Fibroblast of mammary gland (primary cell): ENCODE measurements at places on chromosomes 2 and 18.
A peak's percentile ranks its signal among the peaks of the same experiment; 100 is the strongest.

GRCh38 chr2:39658371-39658770 is 7.3 kb upstream of the TMEM178A start:
- DNase-seq = no peak

- DNase-seq = peak; percentile 62
These were observed 1.7 kb upstream of the ZNF532 start for GRCh38 chr18:58862851-58863538.

- DNase-seq = no peak
These were observed 3.1 kb downstream of the CXCR2 start for GRCh38 chr2:218128781-218129457.

GRCh38 chr2:715854-716560 is 38.8 kb upstream of the TMEM18 start:
- DNase-seq = peak; percentile 19

DNA sequence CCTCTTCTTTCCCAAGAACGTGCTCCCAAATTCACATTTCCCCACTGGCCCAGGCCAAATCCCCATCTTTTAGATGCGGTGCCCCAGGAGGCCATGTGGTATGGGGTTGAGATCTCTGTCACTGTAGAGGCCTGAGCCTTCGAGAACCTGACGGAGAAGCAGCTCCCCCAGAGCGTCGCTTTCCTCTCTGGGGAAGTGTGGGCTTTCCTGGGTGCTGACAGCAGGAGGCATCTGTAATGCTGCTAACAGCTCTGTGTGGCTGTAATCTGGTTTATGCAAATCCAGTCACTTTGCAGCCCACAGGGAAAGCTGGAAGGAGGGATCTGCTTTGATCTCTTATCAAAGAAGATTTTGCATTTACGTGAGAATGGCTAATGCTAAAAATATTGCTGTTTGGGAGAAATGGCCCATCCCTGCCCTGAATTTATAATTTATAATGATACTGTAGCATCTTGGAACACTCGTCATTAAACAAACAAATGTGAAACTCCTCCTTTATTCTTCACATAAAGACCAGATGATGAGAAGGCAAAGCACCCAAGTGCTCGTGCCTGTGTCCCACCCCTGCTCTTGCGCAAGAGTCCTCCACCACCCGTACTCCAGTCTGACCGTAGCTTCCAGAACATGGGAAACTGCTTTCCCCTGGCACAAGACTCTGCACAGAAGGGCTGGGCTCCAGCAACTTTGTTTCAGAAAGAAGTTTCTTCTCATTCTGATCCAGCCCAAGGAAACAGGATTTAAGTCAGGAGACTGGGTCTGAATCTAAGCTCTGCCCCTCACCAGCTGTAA is 109.9 kb upstream of the EPC2 start:
- peak; percentile 53 for DNase-seq

- DNase-seq = peak; percentile 63
These were observed 78.9 kb downstream of the EHD3 start for GRCh38 chr2:31312898-31313297.

DNA sequence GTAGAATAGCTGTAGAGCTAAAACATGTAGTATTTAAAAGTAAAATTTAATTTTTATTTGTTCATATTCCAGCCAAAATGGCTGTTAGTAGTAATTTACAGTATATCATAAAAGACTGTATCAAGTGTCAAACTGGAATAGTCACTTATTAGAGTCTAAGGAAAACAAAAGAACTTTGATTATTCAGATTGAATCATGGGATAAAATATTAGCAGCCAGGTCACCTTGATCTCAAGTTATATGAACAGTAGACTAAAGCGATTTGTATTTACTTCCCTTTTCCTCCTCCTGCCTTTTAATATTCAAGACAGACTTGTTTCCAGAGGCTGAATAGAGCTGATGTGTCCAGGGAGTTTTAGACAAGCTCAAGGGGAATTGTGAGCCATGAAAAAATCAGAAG is 54.4 kb downstream of the PMAIP1 start:
- DNase-seq = peak; percentile 2

DNA sequence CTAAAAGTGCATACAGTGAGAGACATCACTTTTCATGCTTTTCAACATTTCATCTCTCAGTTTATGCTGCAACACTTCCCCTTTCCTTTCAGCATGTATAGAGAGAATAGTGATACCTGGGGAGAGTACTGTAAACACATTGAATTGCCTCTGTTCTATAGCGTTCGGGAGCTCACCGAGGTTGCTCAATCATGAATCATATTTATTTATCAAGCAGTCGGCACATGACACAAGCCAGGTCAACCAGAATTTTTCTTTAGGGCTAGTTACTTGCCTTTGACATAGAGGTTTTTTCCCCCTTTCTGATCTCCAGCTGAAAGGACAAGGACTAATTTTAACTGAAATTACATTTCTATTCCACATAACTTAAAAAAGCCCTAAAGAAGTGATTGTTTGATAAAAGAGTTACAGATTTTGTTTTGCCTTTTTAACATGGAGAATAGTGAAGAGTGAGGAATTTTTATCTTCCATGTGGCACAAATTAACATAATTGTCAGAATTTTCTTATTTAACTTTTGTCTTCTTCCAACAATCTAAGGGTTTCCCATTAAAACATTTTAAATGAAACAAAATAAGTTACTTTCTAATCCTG is 690.9 kb upstream of the TMEFF2 start:
- DNase-seq = no peak

DNA sequence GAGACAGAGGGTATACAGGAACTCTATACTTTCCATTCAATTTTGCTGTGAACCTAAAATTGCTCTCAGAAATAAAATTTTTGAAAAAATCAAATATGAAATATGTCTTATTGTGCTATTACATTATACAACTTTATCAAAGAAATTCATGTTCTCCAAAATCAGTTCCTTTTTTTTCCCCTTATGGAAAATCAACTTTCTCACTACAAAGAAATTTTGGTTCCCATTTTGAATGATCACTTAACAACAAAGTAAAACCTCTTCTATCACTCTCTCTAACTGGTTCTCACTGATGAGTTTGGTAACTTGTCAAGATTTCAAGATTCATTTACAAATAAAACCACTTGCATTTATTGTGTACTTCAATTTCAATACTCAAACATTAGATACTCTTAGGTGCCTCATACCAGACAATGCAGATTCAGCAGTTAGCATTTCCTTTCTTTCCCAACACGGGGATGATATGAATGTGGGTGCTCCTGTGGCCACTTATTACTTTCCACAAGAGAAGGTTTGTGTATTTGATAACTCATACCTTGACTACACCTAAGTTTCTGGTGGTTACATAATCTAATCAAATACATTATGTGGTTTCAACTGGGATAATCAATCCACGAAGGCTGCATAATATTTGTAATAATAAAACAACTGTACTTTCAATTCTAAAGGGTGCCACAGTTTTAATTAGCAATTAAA is 6.4 kb downstream of the PSME4 start:
- DNase-seq = no peak

GRCh38 chr2:120617055-120617454 is 118.6 kb upstream of the GLI2 start:
- peak; percentile 46 for DNase-seq

DNA sequence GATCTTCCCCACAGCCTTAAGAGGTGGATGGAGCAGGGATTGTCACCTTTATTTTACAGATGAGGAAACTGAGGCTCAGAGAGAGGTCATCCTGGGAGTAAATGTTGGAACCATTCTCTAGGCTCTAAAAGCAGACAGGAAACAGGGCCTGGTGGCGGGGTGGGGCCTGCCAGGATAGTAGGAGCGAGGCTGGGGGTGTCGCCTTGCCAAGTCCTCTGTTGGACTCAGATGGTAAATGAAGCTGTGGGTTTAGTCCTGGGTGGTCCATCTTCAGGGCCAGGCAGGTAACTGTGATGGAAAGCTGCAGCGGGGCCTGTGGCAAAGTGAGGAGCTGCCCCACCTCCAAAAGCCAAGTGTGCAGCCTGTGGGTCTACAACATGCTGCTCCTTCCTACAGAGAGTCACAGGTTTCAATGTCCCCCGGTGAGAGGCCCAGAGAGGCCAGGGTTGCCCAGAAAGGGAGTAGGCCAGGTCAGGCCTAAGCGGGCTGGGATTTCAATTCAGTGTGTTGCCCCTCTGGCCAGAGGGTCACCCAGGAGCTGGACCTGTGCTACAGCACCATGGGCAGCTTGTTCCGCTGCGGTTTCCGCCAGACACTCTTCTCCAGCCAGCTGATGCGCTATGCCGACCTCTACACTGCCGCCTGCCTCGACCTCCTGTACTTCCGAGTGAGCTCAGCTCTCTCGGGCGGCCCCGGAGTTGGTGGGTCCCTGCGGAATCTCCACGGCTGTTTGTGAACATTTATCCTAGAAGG is 6.6 kb downstream of the NT5DC4 start:
- no peak for DNase-seq

GRCh38 chr18:48816554-48816953 is 134.2 kb downstream of the SMAD7 start:
- DNase-seq = no peak

DNA sequence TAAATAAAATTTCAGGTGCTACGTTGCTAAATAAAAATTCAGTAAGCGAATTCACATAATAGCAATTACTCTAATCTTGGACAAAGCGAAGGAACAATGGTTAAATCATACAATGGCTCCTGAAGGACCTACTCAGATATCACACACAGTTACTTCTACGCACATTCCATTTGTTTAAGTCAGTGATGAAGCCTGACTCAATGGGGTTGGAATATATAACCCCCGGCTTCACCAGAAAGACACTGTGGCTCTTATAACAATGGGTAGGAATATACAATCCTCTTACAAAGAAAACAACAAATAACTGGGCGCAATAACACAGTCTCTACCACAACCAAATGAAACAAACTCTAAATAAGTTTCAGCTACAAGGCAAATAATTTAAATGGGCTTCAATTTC is 349.5 kb downstream of the IRS1 start:
- DNase-seq = no peak
